ENCODE measurements at places on chromosomes 7 and 10.

- no peak for DNase-seq
Measured at GRCh38 chr10:11345224-11346054, 266.0 kb downstream of the USP6NL start.

DNA sequence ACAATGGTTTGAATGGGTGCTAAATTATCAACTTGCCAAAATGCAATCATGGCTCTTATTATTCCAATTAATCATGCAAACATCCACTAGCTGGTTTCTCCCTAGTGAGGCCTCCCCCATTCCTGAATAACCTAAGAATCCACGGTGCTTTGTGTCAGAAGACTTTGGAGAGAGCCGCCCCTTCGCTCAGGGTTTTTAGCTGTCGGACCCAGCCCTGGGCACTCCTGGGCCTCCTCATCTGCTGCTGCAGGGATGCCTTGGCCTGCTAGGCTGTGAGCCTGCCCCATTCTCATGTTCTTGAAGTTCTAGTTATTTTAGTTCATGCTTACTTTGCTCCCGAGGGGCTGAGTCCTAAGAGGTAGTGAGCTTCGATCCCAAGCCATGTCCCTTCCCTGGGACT, 34.1 kb upstream of the SFRP5 start:
- DNase-seq, result no peak

GRCh38 chr7:127896659-127897058, 134.6 kb downstream of the LRRC4 start:
- no peak for DNase-seq

DNA sequence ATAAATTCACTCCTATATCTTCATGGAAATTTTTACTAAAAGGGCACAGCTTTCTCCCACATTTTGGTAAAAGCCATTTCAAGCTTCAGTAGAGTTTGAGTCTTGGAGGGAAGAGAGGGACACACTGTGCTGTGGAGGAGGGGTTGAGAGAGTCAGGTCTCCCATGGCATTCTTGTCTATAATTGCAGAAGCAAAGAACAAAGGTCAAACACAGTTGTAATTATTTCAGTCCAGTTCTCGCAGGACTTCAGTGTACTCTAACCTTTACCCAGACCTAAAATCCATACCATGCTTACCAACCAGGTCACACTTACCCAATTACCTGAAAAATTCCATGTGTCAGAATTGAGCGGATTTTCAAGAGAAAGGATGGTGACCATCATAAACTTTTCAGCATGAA, 298.4 kb downstream of the XPNPEP1 start:
- no peak for DNase-seq

GRCh38 chr10:131860311-131860710, 40.5 kb upstream of the PPP2R2D start:
- no peak for DNase-seq

DNA sequence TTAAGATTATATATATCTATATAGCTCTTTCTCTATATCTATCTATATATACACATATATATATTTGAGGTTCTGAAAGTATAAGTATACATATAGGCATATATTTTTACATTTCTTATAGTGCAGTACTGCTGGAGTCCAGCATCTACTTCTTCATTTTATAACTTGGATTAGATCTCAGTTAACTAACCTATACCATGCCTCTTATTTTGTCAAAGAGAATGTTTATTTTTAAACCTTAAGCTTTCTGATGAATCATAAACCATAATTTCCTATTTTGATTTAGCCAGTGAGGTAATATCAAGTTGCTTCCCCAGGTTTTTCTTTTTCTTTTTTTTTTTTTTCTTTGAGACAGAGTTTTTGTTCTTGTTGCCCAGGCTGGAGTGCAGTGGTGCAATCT, 8.1 kb downstream of the ZNF32 start:
- DNase-seq, result no peak

DNA sequence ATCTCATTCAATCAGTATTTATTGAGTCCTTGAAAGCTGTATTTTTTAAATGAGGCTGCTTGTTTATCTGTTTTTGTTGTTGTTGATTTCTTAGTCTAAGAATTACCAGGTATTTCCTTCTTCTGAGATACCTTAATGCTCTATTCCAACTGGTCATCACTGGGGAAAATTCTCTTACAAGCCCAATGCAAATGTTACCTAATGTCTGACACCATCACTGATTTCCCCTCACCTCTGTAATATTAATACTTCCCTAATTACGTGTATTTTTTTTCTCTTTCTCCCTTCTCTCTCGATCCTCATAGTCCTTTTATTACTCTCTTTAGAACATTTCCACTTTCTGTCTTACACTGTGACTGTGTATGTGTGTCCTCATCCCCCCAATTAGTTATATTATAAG, 13.9 kb downstream of the HDAC9 start:
- no peak for DNase-seq

DNA sequence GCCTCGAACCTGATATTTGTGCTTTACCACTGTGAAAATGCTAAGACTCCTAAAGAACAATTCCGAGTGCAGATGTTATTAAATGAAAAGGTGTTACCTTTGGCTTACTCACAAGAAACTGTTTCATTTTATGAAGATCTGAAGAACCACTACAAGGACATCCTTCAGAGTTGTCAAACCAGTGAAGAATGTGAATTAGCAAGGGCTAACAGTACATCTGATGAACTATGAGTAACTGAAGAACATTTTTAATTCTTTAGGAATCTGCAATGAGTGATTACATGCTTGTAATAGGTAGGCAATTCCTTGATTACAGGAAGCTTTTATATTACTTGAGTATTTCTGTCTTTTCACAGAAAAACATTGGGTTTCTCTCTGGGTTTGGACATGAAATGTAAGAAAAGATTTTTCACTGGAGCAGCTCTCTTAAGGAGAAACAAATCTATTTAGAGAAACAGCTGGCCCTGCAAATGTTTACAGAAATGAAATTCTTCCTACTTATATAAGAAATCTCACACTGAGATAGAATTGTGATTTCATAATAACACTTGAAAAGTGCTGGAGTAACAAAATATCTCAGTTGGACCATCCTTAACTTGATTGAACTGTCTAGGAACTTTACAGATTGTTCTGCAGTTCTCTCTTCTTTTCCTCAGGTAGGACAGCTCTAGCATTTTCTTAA, 47.7 kb downstream of the MINPP1 start:
- DNase-seq, result no peak

GRCh38 chr7:94698275-94698674, 42.3 kb upstream of the SGCE start:
- no peak for DNase-seq

DNA sequence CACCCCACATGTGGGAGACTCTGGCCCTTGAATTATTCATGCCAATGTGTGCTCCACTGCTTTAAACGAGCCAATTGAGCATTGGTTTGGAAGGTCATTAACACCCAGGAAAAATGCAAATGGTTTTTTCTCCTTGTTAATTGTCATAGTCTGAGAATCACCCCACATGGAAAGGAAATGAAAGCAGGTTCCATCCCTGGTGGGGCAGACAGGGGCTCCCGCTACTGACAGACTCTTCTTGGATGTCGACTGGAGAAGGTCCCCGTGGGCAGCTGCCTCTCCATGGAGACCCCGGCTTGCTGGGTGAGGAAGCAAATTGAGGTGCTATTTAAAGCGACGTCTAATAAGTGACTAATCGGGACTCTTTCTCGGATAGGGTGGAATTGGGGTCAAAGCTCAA, 32.0 kb upstream of the EN2 start:
- no peak for DNase-seq

- DNase-seq, result no peak
Measured at GRCh38 chr10:80390740-80391139, 17.6 kb upstream of the PRXL2A start.

DNA sequence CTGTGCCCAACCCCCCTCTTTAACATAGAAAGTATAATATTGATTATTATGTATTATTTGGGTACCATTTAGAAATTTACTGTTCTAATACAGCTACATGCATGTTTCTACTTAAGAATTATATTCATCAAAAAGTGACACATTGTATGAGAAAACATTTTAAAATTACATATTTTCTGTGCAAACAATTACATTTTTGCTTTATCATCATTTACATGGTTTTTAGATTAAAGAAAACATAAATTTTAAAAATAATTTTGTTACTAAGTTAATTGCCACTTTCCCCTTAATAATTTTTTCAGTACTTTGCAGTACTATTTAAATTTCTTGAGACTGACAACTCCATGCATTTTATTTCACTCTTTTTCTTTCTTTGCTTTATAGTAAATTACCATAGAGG, 95.3 kb upstream of the GATAD1 start:
- no peak for DNase-seq
